ENCODE measurements at places on chromosomes 5 and 9.

GRCh38 chr5:120544043-120544442 is 79.9 kb downstream of the PRR16 start:
- DNase-seq: no peak

- no peak for DNase-seq
Measured at GRCh38 chr5:177491983-177492746, 5.2 kb downstream of the PDLIM7 start.

DNA sequence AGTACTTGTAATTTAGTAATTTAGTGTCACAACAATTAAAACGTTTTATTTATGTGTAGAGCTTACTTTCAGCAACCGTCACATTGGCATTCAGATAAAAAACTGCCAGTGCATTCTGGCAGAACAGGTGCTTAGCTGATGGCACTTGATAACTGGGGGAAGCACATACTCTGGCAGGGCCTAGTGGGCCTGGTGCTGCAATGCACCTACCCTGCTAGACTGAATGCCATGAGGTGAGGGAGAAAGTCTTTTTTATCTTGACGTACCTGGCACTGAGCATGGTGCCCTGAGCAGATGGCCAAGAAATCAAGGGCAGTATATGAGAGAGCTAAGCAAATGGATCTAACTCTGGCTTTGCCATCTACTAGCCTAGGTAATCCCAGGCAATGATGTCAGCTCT is 280.6 kb upstream of the EFNA5 start:
- DNase-seq: no peak

DNA sequence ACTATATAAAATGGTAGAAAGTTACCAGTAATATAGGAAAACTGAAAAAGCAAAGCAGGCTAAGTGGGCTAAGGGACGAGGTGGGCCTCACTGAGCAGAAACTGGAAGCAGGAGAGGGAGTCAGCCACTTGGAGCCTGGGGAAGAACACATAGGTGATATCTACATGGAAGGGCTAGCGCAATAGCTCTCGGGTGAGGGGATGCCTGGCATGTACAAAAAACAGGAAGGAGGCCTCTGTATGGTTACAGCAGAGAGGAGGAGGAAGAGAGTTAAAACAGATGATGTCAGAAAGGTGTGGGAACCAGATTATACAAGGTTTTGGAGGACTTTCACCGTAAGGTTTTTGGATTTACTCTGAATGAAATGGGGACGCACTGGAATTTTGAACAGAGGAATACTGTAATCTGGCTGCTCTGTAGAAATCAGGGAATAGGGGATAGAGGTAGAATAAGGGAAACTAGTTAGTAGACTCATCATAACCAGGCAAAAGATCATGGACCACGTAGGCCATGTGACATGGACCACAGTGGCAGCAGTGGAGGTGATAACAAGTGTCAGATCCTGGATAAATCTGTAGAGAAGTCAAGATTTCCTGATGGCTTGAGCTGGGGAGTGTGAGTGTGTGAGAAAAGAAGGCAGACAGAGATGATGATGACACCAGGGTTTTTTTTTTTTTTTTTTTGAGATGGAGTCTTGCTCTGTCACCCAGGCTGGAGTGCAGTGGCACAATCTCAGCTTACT is 52.5 kb downstream of the FNBP1 start:
- no peak for DNase-seq

- no peak for DNase-seq
Measured at GRCh38 chr9:2027543-2028160, 12.5 kb downstream of the SMARCA2 start.

DNA sequence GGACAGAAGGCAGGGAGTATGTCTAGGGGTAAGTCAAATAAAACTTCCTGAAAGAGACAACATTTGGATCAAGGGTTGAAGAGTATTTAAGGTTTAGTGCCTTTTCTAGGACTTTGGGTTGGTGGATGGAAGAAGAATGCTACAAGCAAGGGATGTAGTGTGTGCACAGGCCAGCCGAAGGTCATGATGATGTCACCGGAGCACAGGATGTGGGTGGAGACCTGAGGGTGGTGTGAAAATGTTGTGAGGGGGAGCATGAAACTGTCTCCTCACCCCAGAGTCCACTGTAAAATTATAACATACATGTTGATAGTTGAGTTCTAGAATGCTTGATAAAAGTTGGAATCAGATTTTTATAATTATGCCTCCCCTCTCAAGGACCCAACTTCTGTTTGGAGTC is 553.3 kb upstream of the SGCD start:
- no peak for DNase-seq

DNA sequence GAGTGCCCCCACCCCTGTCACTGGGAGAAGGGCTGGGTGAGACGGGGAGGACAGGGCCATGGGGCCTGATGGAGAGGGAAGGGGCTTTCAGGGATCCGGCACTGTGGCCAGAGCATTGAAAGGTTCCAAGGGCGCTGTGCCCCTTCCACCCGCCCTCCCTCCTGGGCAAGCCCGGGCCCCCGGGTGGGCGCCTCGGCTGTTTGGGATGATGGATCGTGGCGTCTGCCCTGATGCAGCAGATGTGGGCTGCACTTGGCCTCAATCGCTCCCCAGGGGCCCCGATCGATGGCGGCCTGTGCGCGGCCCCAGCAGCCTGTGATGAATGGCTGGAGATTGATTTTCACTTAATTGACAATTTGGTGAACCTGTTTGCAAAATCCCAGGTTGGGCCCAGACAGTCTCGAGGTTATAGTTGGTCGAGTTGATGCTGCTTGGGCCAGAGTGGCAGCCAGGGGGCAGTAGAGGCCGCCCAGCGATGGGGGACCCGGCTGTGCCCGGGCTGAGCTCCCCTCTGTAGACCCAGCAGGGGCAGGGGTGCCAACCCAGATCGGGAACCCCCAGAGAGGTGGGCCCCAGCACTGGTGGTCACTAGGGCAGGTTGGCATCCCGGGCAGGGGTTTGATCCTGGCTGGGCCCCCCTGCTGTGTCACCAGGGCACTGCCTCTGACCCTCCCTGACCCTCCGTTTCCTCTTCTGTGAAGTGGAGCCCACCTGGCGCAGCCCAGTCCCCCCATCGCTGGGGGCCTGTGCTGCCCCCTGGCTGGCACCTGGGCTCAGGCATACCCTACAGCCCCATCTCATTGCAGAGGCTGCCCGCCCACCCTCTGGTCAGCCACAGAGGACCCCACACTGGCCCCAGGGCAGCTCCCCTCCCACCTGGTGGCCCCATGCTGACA is 34.7 kb downstream of the LHX3 start:
- DNase-seq: peak; percentile 65

DNA sequence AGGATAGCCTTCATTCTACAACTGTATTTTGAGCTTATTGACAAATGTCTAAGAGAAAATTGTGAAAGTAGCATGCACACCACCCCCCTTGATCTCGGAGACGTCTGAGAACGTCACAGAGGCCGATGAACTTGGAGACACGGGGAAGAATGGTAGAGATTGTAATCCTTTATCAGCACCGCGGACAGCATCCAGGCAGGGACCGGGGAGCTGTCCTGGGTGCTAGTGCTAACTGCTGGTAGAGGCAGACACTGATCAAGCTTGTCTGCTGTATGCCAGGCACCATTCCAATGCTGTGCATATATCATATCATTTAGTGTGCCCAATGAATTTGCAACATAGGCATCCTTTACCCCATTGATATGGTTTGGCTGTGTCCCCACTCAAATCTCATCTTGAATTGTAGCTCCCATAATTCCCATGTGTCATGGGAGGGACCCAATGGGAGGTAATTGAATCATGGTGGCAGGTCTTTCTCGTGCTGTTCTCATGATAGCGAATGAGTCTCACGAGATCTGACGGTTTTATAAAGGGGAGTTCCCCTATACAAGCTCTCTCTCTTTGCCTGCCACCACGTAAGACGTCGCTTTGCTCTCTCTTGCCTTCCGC is 98.8 kb downstream of the LHX2 start:
- DNase-seq: peak; percentile 81

DNA sequence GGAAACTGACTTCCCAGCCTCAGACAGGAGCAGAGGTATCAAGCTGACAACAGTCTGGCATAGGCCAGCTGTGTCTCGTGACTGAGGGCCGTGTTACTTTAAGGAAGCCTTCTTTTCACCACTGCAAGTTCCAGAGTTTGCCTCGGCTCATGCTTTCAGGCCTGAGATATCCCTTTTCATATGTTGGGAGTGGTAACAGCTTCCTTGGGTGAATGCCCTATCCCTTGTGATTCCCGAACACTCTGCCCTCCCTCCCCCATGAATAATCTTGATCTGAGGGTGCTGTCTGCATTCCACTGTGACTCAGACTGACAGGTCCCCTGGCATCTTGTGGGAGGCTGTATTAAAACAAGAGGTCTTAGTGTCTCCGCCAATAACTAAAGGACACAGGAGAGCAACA is 49.7 kb upstream of the ARL15 start:
- peak; percentile 2 for DNase-seq

GRCh38 chr9:7201196-7201595 is 443.4 kb downstream of the KDM4C start:
- no peak for DNase-seq

DNA sequence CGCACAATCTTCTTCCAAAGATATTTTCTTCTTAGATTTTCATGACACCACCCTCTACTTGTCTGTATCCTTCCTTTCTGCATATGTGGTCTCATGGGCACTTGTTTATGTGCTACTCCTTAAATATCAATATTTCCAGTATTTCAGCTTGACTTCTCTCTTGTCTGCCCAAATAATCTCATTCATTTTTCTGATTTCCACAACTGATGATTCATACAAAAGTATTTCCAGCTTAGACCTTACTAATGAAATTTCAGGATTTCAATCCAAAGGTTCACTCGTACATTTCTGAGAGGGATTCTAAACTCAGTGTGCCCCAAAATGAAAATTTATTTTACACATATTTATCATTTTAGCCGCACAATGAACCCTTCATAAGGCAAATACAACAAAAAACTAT is 928.9 kb upstream of the C9orf72 start:
- DNase-seq: no peak

GRCh38 chr9:96509848-96510247 is 59.9 kb downstream of the HABP4 start:
- no peak for DNase-seq

DNA sequence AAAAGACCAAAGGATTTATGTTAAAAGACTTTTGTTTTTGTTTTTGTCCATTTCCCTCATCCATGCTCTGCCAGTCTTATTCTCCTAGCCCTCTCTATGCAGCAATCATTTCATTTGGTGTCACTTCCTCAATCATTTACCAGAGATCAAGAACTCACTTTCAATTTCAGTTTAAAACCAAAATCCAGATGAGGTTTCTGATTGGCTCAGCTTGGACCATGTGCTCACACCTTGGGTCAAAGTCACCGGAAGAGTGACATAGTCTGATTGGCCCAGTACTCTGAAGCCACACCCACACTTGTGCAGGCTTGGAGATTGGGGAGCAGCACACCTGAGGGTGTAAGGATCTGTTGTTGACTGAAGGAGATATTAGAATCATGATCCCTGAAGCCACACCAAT is 79.6 kb downstream of the TLR4 start:
- DNase-seq: no peak

DNA sequence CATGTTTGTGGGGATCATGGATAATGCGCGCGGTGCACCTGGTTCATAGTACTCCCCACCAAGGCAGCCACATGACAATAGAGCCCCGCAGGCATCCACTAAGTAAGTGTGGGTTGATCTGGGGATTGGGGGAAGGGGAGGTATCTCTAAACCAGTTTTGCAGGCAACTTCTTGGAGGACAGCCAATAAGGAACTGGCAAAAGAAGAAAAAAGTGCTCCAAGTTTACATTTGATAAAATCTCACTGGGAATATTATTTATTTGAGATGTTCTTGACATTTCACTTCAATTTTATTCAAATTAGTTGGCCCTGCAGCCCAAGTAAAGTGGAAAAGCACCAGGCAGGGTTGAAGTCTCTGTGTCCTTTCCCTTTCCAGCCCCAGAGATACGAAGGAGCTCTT is 8.5 kb downstream of the FBP1 start:
- DNase-seq: no peak

- peak; percentile 11 for DNase-seq
Measured at GRCh38 chr9:3441197-3441816, 84.5 kb downstream of the RFX3 start.

GRCh38 chr5:110475529-110475928 is 250.9 kb downstream of the TMEM232 start:
- no peak for DNase-seq

- DNase-seq: peak; percentile 22
Measured at GRCh38 chr5:150114102-150114641, 27.8 kb upstream of the CSF1R start.

- peak; percentile 17 for DNase-seq
Measured at GRCh38 chr9:35481347-35481975, 8.4 kb upstream of the RUSC2 start.

GRCh38 chr9:89593727-89594427 is 10.9 kb upstream of the GADD45G start:
- DNase-seq: peak; percentile 91

DNA sequence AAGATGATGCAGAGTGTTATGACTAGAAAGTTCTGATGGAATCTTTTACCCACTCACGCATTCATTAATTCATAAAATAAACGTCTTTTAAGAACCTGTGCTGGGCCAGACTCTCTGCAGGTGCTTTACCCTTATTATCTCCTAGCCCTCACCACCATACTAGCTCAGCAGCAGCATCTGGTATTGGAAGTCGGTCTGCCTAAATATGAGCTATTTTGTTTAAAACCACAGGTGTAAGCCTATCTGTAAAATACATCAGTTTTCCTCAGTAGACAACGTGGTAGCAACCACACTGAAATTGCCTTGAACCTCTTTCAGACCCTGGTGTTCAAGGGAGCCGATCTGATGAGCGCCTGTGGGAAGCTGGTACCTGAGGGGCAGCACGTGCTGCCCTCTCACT is 69.4 kb downstream of the PPIC start:
- DNase-seq: no peak

- no peak for DNase-seq
Measured at GRCh38 chr5:35134278-35135030, 86.7 kb upstream of the AGXT2 start.

DNA sequence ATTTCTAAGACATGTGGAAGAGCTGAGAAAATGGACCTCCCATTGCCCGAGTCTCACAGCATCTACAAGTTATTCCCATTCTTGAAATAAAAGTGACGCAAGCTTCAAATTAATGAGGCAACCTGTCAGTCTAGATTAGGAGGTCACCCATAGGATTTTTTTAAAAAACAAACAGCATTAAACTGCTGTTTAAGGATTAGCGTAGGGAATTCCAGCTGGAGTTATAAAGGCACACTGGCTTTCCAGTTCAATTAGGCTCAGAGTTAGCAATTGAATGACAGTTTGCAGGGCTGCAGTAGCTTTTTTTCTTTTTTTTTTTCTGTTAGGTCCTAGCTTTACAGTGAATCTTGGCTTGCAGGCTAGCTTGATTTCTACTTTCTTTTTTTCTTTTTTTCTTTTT is 16.2 kb downstream of the PRKACG start:
- DNase-seq: no peak

- no peak for DNase-seq
Measured at GRCh38 chr9:129694243-129694646, 28.8 kb downstream of the PRRX2 start.

DNA sequence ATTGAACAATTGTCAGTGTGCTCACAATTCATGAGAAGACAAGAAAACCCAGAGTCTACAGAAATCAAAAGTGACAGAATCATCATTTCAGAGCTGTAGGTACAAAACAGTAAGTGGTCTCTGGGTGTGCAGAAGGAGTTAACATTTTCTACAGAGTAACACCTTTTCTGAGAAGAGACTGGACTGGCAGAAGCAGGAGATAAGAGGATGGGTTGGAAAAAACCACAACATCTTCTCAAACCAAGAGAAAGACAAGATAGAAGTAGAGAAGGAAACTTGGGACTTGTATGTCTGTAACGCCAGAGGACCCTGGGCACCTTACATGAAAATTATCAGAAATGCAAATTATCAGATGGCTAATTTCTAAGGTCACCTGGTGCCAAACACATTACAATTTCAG is 82.6 kb downstream of the ARL15 start:
- no peak for DNase-seq

GRCh38 chr9:2125906-2126305 is 110.8 kb downstream of the SMARCA2 start:
- no peak for DNase-seq

Measured in ELF-1 (cell line).